NCI-H187 (cell line): ENCODE measurements at places on chromosomes 7 and 10.

DNA sequence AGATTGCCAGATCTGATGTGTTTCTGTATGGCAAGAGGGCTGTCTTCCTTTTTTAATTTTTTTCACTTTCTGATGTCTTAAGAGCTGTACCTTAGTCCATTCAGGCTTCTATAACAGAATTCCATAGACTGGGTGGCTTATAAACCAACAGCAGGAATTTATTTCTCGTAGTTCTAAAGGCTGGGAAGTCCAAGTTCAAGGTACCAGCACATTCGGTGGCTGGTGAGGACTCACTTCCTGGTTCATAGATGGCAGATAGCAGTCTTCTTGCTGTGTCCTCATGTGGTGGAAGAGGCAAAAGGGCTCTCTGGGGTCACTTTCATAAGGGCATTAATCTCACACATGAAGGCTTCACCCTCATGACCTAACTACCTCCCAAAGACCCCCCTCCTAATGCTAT, 20.8 kb downstream of the GPNMB start:
- DNase-seq, result no peak

DNA sequence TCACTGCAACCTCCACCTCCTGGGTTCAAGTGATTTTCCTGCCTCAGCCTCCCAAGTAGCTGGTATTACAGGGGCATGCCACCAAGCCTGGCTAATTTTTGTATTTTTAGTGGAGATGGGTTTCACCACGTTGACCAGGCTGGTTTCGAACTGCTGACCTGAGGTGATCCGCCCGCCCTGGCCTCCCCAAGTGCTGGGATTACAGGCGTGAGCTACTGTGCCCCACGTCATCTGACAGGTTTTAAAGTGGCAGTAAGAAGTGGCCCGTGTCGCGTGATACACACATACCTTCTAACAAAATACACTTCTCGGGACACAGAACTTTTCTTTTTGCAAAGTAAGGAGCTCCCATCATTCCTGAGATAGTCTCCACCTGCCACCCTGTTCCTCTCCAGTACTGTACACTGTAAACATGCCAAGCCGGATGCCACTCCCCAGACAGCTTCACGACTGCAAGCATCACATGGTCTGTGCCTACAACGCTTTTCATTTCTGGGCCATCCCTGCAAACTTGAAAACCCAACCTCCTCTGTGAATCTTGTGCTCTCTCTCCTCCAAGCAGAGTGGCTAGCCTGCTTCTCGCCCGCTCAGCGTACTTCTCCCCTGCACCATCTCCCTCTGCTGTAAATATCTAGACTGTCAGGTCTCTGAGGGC, 256.3 kb upstream of the KLF14 start:
- no peak for DNase-seq

- no peak for DNase-seq
Measured at GRCh38 chr7:81492910-81493309, 276.9 kb downstream of the HGF start.

DNA sequence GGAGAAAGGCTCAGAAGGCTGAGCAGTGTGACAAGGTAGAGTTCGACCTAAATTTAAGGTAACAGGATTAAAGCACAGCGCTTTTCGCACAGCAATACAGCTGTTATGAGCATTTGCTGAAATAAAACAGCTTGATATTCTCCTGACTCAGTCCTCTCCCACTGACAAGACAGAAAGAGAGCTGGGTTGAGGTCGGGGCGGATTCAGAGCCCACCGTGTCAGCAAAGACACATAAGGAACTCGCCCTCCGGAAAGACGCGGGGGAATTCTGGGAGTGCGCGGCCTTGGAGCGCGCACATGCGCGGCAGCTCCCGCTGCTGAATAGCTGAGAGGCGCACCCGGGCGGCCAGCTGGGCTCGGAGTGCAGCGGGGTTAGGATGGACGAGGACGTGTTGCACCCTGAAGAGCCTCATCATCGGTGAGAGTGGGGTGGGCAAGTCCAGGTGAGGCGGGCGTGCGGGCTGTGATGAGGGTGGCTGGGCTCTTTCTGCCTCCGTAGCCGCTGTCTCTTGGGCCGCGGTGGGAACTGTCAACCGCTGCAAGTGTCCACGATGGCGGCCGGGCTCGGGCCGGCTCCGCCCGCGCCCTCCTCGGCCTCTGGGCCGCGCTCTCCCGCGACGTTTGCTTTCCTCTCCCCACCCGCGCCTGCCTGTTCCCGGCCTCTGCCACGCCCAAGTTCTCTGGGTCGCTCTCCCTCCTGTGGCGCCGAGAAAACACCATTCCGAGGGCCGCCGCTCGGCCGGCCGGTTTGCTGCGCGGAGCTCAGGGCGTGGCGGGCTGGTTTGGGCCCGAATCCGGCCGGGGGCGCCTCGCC, 120.6 kb downstream of the LYZL1 start:
- no peak for DNase-seq

DNA sequence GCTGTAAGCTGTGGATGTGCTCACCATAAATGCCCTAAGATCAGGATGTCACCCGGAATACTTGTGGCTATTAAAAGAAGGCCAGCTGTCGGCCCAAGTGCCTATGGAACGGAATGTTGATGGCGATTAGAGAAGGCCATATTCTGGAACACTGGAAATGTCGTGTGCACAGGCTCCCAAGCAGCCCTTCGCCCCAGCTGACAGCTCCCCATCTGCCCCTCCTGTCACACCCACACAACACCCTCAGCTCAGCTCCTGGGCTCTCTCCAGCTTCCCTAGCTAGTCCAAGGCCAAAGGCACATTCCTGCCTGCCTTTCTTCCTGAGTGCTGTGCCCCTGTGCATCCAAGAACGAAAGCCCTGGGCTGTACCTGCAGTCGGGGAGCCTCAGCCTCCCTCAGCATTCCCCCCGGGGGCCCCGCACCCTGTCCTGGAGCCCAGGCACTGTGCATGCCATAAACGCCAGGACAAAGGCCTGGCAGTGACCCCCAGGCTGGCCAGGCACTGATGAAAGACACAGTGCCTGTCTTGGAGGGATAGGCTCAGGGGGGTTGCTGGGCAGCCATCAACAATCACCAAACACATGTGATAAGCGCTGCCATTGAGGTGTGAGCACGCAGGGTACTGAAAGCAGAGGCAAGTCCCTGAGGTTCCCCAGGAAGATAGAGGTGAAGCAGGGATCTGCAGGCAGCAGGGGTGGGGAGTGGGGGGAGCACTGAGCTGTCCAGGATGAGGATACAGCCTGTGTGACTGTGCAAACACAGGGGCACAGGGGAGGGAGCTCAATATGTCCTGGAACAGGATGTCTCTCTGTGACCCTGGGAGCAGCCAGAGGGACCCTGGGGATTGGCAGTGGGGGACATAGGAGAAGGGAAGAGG, 3.7 kb upstream of the LDB3 start:
- DNase-seq, result no peak

DNA sequence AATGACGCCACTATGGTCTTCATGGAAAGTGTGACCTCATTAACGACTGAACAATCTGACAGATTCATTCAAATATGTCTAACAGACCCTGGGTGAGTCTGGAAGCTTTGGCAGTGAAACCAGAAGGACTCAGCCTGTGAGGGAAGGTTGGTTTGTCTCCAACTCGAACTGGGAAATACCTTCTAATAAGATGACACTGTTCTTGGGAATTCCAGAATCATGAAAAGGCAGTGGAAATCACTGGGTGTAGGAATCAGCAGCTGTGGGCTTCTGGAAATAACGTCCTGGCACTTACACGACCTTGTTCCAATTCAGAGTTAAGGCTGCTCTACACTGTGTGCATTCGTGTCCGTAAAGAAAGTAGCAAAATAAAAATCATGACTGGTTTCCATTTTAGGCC, 75.1 kb downstream of the DGKI start:
- no peak for DNase-seq

- no peak for DNase-seq
Measured at GRCh38 chr7:78111386-78111785, 312.8 kb downstream of the PHTF2 start.

- DNase-seq, result peak; percentile 25
Measured at GRCh38 chr7:123865517-123866117, 20.6 kb downstream of the HYAL4 start.

DNA sequence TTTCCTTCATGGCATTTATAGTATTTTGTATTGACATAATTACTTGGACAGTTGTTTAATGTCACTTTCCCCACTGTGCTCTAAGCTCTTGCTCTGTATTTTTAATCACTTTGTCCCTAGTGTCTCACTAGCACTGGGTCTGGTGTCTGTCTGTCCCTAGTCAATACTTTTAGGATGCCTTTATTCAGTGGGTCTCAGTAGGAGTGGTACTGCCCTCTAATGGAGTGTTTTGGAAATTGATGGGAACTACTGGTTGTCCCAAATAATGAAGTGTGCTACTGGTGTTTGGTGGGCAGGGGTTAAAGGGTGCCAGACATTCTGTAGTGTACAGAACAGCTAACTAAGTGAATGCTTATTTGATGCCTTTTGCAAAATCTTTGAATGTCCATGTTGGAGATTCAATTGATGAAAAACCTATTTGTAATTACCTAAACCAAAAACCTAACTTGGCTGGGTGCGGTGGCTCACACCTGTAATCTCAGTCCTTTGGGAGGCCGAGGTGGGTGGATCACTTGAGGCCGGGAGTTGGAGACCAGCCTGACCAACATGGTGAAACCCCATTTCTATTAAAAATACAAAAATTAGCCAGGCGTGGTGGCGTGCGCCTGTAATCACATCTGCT, 33.3 kb downstream of the CDK14 start:
- no peak for DNase-seq

DNA sequence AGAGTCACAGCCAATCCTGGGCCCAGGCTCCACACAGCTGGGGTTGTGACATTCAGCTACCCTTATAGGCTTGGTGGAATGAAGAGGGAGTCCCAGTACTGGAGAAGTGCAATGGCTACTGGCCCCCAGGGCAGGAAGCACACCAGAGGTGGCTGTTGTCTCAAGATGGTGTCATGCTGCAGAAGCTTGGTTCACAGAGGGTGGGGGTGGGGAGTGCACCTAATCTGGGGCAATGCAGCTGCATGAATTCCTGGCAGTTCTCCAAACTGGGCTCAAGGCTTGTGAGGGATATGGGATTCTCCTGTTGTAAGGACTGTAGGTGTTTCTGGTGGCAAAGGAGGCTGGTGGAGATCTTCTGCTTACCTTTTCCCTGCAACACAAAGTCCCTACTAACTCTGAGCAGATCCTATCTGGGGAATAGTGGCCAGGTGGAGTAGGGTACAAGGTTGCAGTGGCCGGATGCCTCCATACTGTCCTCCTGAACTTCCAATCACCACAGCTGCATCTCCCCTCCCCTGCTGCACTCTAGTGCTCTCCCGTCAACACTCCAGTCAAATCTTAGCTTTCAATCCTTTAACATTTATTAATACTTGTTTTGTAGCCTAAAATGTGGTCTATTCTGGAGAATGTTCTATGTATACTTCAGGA, 27.4 kb upstream of the PLA2G12B start:
- no peak for DNase-seq

- no peak for DNase-seq
Measured at GRCh38 chr10:69445041-69445440, 6.2 kb upstream of the TSPAN15 start.

GRCh38 chr10:94496646-94497045, 48.9 kb upstream of the HELLS start:
- no peak for DNase-seq

DNA sequence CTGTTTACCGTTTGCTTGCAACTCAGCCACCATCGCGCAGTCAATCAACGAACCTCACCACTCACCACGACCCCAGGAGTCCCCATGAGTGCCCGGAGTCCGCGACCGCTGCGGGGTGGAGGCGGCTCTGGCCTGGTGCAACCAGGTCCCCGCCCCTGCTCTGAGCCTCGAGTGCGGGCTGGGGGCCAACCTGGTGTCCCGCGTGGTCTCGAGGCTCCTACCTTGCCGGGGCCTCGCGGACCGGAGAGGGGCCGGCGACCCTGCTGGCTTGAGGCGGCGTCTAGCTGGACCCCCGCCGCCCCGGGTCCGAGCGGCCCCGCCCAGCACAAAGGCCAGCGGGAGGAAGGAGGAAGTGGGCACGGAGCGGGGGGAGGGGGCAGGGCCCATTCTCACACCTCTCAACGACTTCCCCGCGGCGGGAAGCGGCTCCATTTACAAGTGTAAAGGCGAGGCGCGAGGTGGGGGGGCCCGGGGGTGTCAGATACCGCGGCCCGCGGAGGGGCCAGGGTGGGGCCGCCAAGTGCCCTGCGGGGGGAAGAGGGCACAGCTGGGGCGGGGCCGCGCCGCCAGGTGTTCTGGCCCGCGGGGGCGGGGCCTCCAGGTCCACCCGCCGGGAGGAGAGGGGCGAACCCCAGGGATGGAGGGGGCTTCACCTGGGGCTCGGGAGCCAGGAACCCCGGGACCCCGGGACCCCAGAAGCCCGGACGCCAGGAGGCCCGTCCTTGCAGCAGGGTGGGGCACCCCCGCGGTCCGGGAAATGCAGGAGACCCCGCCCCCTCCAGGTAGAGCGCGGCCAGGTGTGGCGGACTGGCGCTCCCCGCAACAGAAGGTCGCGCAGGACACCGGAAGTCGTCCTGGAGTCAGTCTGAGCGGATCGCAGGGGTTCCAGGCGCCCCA, 8.6 kb downstream of the CTBP2 start:
- peak; percentile 33 for DNase-seq

DNA sequence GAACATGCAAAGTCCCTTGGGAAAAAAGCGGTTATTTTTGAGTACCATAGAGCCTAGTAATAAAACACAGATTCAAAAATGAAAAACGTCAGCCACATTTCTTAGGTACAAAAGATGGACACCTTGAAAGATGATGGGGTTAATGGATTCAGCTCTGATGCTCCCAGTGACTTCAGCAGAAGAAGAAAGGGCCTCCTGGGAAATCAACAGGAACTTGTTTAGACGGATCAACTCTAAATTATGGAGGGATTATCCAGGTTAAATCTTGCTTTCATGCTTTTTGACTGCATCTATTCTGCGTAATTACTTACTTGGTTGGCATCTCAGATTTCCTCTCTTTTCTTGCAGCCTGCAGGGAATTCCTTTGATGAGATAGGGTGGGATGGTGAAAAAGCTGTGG, 82.5 kb downstream of the TMEM178B start:
- DNase-seq, result no peak

- DNase-seq, result no peak
Measured at GRCh38 chr7:1288390-1288995, 55.8 kb downstream of the UNCX start.

DNA sequence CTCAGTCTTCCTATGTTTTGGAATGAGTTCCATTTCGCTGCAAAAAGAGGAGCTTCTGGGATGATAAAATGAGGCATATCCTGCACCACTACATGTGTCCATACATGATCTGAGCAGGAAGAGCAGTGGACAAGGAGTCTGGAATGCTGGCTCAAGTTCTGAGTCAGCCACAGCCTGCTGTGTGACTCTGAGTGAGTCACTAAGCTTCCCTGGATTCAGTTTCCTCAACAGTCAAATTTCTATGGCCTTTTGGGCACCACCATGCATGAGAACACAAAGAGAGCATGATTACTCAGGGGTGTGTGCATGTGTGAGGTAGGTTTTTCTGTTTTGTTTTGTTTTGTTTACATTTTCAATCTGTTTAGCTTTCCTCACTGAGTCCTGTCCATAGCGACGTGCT, 254.6 kb downstream of the ANKRD30A start:
- DNase-seq, result no peak
